ENCODE measurements at places on chromosomes 3 and 15. TPM values are rescaled to one million over a fixed set of nuclear protein-coding genes. Genes with fewer than 3 reads are reported as not detected.

Gene CSPG5
- total RNA-seq: 0.97 TPM

Gene CLRN1
- total RNA-seq: not detected

Gene ZCWPW2
- not detected for total RNA-seq

Gene NMD3
- 47.9 TPM for total RNA-seq

Gene CLDN16
- total RNA-seq: not detected

Gene CCR8
- not detected for total RNA-seq

Gene CELF6
- 0.10 TPM for total RNA-seq

Gene XIRP1
- total RNA-seq: 0.17 TPM

Gene IQCH
- total RNA-seq: 1.8 TPM

Gene KIF9
- total RNA-seq: 23.8 TPM

Gene ZNF148
- 9.3 TPM for total RNA-seq

Gene CYP1A1
- total RNA-seq: 1.6 TPM

Gene SLC51B
- total RNA-seq: 16.8 TPM

Gene NANOGP8
- total RNA-seq: not detected

Gene TMEM207
- not detected for total RNA-seq

Gene CADM2
- total RNA-seq: 0.11 TPM

Gene DHFR2
- 3.0 TPM for total RNA-seq

Gene IL5RA
- not detected for total RNA-seq

Gene ARGFX
- not detected for total RNA-seq

Gene ITGA11
- total RNA-seq: 2.4 TPM

Gene MESP1
- total RNA-seq: 1.7 TPM

Gene RPP25
- 26.6 TPM for total RNA-seq

Gene ADAMTS17
- 0.21 TPM for total RNA-seq

Gene CHRFAM7A
- total RNA-seq: 4.6 TPM

Gene ANKRD63
- 0.40 TPM for total RNA-seq

Gene SCG3
- total RNA-seq: 0.06 TPM

Gene ANXA2
- 5,143 TPM for total RNA-seq

Gene IDH3A
- total RNA-seq: 74.1 TPM

Gene CCDC13
- total RNA-seq: 0.41 TPM

Gene PDZRN3
- not detected for total RNA-seq
